ENCODE measurements at places on chromosomes 1 and 21.

GRCh38 chr1:213107613-213108012, 56.6 kb downstream of the RPS6KC1 start:
- no peaks in the 10 kb centered on the region for H3K27me3 ChIP-seq
- no peak for DNase-seq
- H3K4me1 ChIP-seq = peaks cover 20% of the 10 kb centered on the region
- no peak overlapping the region for H3K27ac ChIP-seq

DNA sequence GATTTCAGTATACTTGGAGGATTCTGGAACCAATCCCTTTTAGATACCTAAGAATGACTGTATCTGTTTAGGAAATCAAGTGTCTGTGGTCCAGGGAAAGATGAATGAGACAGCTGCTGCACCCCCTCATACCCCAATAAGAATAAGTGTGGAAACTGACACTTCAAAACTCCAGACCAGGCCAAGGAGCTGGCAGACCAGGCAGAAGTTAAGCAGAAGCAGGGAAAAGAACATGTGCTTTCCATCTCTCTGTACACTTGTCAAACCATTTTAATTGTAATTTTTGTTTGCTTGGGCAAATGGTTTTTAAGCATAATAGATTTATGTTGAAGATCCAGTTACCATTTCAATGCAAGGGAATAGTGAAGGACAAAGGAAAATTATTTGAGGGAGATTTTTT, 100.2 kb downstream of the GREM2 start:
- peaks cover 8% of the 10 kb centered on the region for H3K4me1 ChIP-seq
- H3K27ac ChIP-seq = no peak overlapping the region
- H3K27me3 ChIP-seq = peaks cover 12% of the 10 kb centered on the region
- no peaks in the 10 kb centered on the region for H3K36me3 ChIP-seq
- no peak for DNase-seq
- H3K4me3 ChIP-seq = no peak overlapping the region

GRCh38 chr1:27567146-27567526, 36.8 kb downstream of the AHDC1 start:
- H3K27me3 ChIP-seq = no peaks in the 10 kb centered on the region
- H3K4me3 ChIP-seq = no peak overlapping the region
- peaks cover 81% of the 10 kb centered on the region for H3K4me1 ChIP-seq
- H3K27ac ChIP-seq = peak overlapping the region; percentile 66
- no peak for DNase-seq

GRCh38 chr1:202315576-202316168, 26.1 kb downstream of the UBE2T start:
- H3K36me3 ChIP-seq = no peaks in the 10 kb centered on the region
- DNase-seq = peak; percentile 55
- H3K27ac ChIP-seq = no peak overlapping the region
- H3K27me3 ChIP-seq = peaks cover 8% of the 10 kb centered on the region

- DNase-seq = no peak
- no peak overlapping the region for H3K4me3 ChIP-seq
These were observed 247.6 kb downstream of the TGFB2 start for GRCh38 chr1:218592688-218593087.

DNA sequence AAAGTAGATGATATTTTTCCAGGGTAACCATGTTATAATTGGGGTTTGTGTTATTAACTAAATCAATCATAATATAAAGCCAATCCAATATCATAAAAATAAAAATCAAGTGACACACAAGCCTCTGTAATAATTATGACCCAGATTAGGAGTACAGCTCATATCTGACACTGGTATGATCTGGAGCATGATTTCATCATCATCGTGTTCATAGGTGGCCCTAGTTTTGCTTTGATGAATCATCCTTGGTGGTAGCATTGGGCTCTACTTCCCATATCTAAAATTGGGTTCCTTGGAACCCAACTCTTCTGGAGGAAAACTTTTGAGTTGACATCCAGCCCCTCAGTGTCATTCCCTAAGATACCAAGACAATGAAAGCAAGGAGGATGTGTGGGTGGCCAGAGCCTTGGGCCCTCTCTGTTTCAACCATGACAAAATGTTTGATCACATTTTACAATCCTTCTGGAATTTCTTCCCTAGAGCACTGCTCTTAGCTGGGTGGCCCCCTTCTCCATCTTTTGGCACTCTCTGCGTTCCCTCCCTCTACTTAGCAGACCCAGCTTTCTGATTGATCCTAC, 37.0 kb upstream of the ENAH start:
- no peak for DNase-seq
- no peaks in the 10 kb centered on the region for H3K36me3 ChIP-seq
- no peak overlapping the region for H3K4me3 ChIP-seq
- H3K27me3 ChIP-seq = no peaks in the 10 kb centered on the region
- peaks cover 6% of the 10 kb centered on the region for H3K4me1 ChIP-seq

- peaks cover 55% of the 10 kb centered on the region for H3K36me3 ChIP-seq
- peaks cover 4% of the 10 kb centered on the region for H3K4me1 ChIP-seq
- no peak overlapping the region for H3K4me3 ChIP-seq
- H3K27me3 ChIP-seq = no peaks in the 10 kb centered on the region
- no peak overlapping the region for H3K27ac ChIP-seq
- DNase-seq = no peak
These were observed 9.1 kb downstream of the TMEM9 start for GRCh38 chr1:201145132-201145531.

GRCh38 chr1:180252638-180253536, 22.8 kb downstream of the LHX4 start:
- peak; percentile 69 for DNase-seq
- no peaks in the 10 kb centered on the region for H3K4me1 ChIP-seq
- H3K36me3 ChIP-seq = no peaks in the 10 kb centered on the region
- no peak overlapping the region for H3K27ac ChIP-seq
- H3K27me3 ChIP-seq = peaks cover 34% of the 10 kb centered on the region
- no peak overlapping the region for H3K4me3 ChIP-seq

DNA sequence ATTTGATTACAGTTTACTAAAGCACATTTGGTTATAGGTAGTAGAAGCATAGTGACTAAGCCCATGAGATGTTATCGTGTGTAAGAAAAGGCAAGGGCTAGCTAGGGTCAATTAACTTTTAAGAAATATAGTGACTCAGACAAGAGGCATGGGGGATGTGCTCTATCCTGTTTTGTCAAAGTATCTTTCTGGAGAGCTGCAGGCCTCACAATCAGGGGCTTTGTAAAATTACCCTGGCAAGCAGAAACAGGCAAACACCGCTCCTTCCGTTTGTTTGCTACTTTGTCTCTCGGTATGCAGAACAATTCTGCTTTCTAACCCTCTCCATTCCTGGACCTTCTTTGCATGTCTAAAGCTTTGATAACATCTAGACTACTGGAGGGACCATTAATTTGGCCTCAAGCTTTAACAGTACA, 26.1 kb upstream of the ZNF697 start:
- H3K36me3 ChIP-seq = no peaks in the 10 kb centered on the region
- no peak for DNase-seq
- H3K4me3 ChIP-seq = peak overlapping the region; percentile 30
- H3K27me3 ChIP-seq = no peaks in the 10 kb centered on the region
- H3K4me1 ChIP-seq = peaks cover 33% of the 10 kb centered on the region
- peak overlapping the region; percentile 91 for H3K27ac ChIP-seq

- H3K36me3 ChIP-seq = no peaks in the 10 kb centered on the region
- DNase-seq = no peak
- H3K4me3 ChIP-seq = no peak overlapping the region
These were observed 110.1 kb upstream of the SLC44A3 start for GRCh38 chr1:94709891-94710581.

DNA sequence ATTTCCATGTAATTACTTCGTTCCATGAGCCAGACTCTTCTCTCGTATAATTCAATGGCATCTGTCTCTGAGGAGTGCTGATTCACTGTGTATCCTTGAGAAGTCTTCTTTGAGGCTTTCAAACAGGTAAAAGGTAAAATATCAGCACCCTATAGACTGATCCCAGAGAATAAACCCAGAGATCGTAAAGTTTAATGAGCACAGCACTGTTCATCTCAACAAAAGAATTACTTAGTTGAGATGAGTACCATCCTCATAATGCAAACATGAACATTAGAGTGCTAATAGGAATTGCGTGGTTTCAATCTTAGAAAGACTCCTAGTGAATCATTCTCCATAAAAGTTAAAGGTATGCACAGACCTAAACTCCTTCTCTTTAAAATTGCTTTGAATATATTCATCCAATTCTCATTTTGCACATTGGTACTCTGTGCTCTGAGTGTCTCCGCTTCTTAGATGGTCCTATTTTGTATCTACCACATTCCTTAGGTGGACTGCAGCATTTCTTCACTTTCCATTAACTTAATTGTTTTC, 97.2 kb downstream of the TBX15 start:
- no peak overlapping the region for H3K4me3 ChIP-seq
- no peak for DNase-seq
- no peaks in the 10 kb centered on the region for H3K4me1 ChIP-seq
- no peaks in the 10 kb centered on the region for H3K36me3 ChIP-seq
- no peak overlapping the region for H3K27ac ChIP-seq

- H3K27me3 ChIP-seq = no peaks in the 10 kb centered on the region
- no peak for DNase-seq
- H3K4me3 ChIP-seq = no peak overlapping the region
- H3K27ac ChIP-seq = no peak overlapping the region
These were observed 401.1 kb upstream of the LYPLAL1 start for GRCh38 chr1:218772575-218772974.

GRCh38 chr1:200977071-200977754, 46.3 kb downstream of the KIF21B start:
- no peaks in the 10 kb centered on the region for H3K27me3 ChIP-seq
- no peak for DNase-seq
- no peak overlapping the region for H3K4me3 ChIP-seq
- H3K4me1 ChIP-seq = no peaks in the 10 kb centered on the region
- peaks cover 8% of the 10 kb centered on the region for H3K36me3 ChIP-seq

DNA sequence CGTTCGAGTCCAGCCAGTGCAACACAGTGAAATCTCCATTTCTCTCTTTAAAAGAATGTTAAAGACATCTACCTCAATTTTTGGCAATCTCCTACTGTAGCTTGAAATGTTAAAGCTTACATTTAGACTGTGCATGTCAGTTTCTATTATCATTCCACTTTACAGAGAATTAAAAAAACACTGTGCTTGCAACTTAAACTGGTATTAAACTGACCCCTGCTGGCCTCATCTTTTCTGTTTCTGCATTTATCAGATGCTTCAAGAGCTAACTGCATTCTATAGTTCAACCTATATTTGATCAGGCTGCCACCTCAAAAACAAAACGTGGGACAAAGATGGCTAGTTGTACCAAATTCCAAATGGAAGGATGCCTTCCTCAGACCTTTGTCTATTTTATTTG, 226.5 kb downstream of the SMYD3 start:
- no peak for DNase-seq
- H3K36me3 ChIP-seq = no peaks in the 10 kb centered on the region
- no peak overlapping the region for H3K4me3 ChIP-seq
- H3K27me3 ChIP-seq = no peaks in the 10 kb centered on the region
- peaks cover 17% of the 10 kb centered on the region for H3K4me1 ChIP-seq
- H3K27ac ChIP-seq = no peak overlapping the region

- H3K27me3 ChIP-seq = no peaks in the 10 kb centered on the region
- no peak overlapping the region for H3K4me3 ChIP-seq
- peak overlapping the region; percentile 94 for H3K27ac ChIP-seq
- peaks cover 50% of the 10 kb centered on the region for H3K4me1 ChIP-seq
- no peaks in the 10 kb centered on the region for H3K36me3 ChIP-seq
These were observed 40.4 kb downstream of the SKI start for GRCh38 chr1:2268285-2269056.

GRCh38 chr1:180642781-180643180, 11.0 kb downstream of the XPR1 start:
- no peak for DNase-seq
- H3K27me3 ChIP-seq = no peaks in the 10 kb centered on the region
- no peak overlapping the region for H3K27ac ChIP-seq
- H3K4me1 ChIP-seq = peaks cover 14% of the 10 kb centered on the region
- H3K4me3 ChIP-seq = no peak overlapping the region

- no peaks in the 10 kb centered on the region for H3K36me3 ChIP-seq
- H3K4me3 ChIP-seq = no peak overlapping the region
- peak overlapping the region; percentile 64 for H3K27ac ChIP-seq
These were observed 905.8 kb upstream of the ADGRL2 start for GRCh38 chr1:80894921-80895320.

DNA sequence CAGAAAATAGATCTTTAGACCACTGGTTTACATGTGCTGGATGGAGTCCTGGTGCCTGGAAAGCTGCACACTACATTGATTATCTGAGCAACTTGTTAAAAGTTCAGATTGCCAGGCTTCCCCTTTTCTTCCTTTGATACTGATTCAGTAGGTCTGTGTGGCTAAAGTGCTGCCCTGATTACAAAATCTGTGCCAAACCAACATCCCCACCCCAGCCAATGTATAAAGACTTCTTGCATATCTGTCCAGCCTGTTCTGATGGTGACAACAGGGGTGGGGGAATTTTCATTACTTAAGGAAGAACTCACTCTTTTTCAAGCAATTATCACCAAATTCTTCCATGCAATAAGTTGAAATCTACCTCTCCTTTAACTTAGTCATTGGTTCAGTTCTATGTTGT, 135.5 kb downstream of the TNFSF18 start:
- peaks cover 11% of the 10 kb centered on the region for H3K36me3 ChIP-seq
- H3K4me3 ChIP-seq = no peak overlapping the region

- no peaks in the 10 kb centered on the region for H3K27me3 ChIP-seq
- H3K4me3 ChIP-seq = no peak overlapping the region
- DNase-seq = no peak
These were observed 43.9 kb downstream of the PIGK start for GRCh38 chr1:77175230-77175844.

DNA sequence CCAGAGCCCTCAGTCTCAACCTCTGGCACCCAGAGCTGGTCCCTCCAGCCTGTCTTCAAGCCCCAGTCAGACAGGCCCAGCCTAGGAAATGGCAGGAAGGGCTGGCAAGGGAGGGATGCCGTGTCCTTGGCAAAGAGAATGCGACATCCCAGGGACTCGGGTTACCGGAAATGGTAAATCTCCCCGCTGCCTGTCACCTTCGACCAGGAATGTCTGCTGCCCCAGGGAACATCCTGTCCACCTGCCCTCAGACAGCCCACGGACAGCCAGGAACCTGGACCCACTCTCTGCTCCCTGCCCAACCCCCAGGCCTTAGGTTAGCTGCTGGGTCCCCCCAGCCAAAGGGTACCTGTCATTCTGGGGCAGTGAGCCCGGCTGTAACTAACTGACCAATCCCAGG, 23.9 kb downstream of the HSPG2 start:
- H3K36me3 ChIP-seq = peaks cover 5% of the 10 kb centered on the region
- no peak for DNase-seq
- no peak overlapping the region for H3K27ac ChIP-seq
- H3K27me3 ChIP-seq = no peaks in the 10 kb centered on the region

DNA sequence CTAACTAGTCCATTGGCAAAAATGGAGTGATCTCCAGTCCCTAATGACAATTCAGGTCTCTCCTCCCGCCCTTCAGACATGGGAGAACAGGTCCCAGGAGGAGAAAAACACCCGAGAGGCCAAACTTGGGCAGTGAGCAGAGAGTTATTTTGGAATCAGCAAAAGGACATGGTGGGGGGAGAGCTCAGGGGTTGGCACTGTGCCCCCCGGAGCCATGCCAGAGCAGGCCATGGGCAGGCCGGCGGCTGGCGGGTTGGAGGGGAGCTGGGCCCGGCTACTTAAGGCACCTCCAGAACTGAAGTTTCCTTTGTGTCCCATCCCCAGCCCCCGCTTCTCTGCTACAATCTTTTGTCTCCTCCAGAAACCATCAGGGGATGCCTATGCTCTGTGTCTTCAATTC, 7.1 kb downstream of the LGR6 start:
- H3K4me3 ChIP-seq = no peak overlapping the region
- peaks cover 19% of the 10 kb centered on the region for H3K27me3 ChIP-seq
- no peaks in the 10 kb centered on the region for H3K36me3 ChIP-seq
- peaks cover 21% of the 10 kb centered on the region for H3K4me1 ChIP-seq
- no peak overlapping the region for H3K27ac ChIP-seq

Data from mesothelial cell of epicardium (in vitro differentiated cells).